CD4-positive, alpha-beta T cell (primary cell): ENCODE measurements at places on chromosomes 12 and 14.
A peak's percentile ranks its signal among the peaks of the same experiment; 100 is the strongest.

DNA sequence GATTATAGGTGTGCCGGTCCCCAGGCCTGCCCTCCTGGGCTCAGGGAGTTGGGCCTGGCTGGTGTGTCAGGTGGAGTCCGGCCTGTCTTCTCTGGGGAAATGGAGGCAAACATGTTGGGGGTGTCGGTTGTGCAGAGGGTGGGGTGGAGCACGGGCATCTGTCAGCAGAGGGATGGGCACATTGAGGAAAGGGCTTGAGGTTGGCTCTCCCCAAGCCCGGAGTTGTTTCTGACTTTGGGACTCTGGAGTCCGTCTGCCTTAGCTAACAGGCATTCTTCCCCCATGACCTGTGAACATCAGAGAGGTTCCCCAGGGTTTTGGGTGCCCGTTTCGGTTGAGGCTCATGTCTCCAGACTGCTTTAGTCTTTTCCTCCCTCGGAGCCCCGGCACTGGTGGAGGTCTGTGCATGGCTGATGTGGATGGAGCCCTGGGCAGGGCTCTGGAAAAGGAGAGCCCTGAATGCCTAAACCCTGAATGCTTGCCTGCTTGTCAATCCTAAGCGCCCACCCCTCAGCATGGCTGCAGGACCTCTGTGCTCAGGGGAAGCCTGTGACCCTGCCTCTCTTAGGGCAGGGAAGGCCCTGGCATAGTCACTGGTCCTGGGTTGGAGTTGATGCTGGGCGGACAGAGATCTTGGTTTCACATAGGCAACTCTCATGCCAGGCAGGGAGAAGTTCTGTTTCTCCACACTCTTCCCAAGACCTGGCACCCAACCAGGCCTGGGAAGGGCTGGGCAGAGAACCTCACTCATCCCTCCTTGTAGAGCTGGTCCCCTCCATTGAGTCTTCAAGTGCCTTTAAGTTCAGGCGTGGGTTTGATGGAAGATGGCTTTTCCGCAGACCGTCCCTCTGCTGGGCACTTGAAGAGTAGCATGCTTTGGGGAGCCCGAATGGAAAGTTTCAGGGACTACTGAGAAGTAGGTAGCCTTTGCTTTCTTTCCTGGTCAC is 12.9 kb downstream of the NYNRIN start:
- peak; percentile 65 for DNase-seq

GRCh38 chr12:50032515-50032853 is 7.2 kb upstream of the RACGAP1 start:
- no peak for DNase-seq

GRCh38 chr14:50237427-50237826 is 6.0 kb upstream of the SOS2 start:
- DNase-seq = no peak

- DNase-seq = no peak
These were observed 29.2 kb downstream of the ZCCHC8 start for GRCh38 chr12:122471324-122472226.
